Muscle of back (tissue), 13 donors: ENCODE measurements at places on chromosomes 6 and 20. TPM values are rescaled to one million over a fixed set of nuclear protein-coding genes. Genes with fewer than 3 reads are reported as not detected.

FYN gene
- polyA plus RNA-seq: 129 TPM

EFCAB8 gene
- 0.16 TPM for polyA plus RNA-seq

TDP2 gene
- 26.5 TPM for polyA plus RNA-seq

CHRNA4 gene
- polyA plus RNA-seq: 0.20 TPM

RGS19 gene
- 5.5 TPM for polyA plus RNA-seq

NKAIN2 gene
- polyA plus RNA-seq: 6.6 TPM

KCNK5 gene
- 1.2 TPM for polyA plus RNA-seq
